Stimulated activated CD4-positive, alpha-beta T cell treated with anti-CD3 and anti-CD28 coated beads, Interleukin-2, amount 100 ng/mL, for 48 hours (primary cell): ENCODE measurements at places on chromosomes 4 and X.

GRCh38 chrX:43743100-43743822 is 87.2 kb downstream of the MAOA start:
- DNase-seq = no peak

DNA sequence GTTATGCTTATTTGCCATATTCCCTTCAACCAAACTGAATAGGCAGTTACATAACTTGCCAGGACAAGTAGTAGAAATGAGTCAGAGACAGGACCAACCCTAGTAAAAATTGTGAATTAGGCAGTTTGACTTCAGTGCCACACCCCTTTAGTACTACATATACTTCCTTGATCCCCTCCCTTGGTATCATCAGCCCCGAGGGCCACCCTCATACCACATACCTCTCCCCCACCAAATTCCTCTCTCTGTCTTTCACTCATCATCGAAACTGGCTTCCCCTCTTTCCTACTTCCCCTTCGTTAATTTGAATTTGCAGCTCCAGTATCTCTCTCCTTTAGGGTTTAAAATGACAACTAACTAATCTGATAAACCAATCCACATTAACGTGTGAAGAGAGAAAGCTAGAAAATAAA is 7.9 kb upstream of the PTPN13 start:
- DNase-seq = no peak

GRCh38 chr4:13378973-13379759 is 105.0 kb downstream of the RAB28 start:
- no peak for DNase-seq

DNA sequence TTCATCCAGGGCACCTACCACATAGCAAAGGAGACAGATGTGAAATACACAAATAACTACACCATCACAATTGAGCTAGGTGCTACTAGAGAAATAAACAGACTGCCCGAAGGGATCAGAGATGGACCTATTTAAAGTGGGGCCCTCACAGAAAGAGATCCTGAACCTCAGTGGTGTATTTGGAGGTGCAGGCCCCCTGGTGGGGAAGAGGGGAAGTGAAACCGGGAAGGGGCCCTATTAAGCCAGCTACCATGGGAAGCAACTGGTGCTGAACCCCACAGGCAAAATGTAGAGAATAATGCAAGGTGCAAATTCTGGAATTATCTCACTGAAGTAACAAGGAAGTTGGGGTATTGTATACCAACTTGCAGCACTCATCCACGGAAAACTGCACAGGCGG is 78.6 kb upstream of the FAM9A start:
- peak; percentile 20 for DNase-seq

GRCh38 chr4:38582889-38583470 is 81.0 kb upstream of the KLF3 start:
- DNase-seq = peak; percentile 9
